ENCODE measurements at places on chromosomes 16 and 17.

DNA sequence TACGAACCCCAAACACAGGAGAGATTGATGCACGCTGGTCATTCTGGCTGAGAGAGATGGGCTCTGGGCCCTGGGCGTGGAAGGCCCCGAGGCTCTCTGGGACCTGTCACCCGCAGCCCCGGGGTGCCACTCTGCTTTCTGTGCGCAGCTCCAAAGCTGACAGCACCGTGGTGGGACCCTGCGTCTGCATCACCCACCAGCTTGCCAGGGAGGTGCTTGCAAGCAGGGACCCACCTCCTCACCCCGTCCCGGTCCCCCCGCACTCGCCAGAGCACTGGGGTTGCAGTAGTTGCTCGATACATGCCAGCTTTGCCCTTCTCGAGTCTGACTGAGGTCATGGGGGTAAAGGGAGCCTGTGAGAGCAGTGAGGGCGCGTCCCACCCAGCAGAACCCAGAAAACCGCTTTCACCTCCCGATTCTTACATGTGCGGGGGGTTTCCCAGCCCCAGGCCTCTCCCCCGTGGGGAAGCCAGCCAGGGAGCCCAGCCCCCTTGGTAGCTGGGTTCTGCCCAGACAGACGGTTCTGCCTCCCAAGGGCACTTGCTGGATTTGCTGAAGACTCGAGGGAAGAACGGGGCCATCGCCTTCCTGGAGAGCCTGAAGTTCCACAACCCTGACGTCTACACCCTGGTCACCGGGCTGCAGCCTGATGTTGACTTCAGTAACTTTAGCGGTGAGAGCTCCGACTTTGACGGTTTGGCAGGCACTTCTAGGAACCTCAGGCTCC lies 12.5 kb downstream of the CARD14 start:
- DNase-seq: no peak

- peak; percentile 33 for DNase-seq
Observed at GRCh38 chr16:60636117-60636516, 1400.1 kb downstream of the CDH8 start.

DNA sequence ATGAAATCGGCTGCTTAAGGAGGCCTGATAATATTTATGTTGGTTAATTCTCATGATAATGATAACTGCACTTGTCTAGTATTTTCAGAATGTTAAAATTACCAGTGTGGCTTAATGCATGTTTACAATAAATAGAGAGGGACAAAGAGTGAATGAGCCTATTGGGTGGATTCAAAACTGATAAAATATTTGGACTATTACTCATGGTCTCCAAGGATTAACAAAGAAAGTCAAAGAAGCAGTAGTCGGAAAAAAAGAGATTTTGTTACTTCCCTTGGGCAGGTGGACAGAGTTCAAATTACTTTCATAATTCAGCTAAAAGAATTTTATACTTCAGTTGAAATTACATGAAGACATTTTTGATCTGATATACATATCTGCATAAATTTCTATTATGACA lies 258.2 kb upstream of the PMFBP1 start:
- DNase-seq: no peak

DNA sequence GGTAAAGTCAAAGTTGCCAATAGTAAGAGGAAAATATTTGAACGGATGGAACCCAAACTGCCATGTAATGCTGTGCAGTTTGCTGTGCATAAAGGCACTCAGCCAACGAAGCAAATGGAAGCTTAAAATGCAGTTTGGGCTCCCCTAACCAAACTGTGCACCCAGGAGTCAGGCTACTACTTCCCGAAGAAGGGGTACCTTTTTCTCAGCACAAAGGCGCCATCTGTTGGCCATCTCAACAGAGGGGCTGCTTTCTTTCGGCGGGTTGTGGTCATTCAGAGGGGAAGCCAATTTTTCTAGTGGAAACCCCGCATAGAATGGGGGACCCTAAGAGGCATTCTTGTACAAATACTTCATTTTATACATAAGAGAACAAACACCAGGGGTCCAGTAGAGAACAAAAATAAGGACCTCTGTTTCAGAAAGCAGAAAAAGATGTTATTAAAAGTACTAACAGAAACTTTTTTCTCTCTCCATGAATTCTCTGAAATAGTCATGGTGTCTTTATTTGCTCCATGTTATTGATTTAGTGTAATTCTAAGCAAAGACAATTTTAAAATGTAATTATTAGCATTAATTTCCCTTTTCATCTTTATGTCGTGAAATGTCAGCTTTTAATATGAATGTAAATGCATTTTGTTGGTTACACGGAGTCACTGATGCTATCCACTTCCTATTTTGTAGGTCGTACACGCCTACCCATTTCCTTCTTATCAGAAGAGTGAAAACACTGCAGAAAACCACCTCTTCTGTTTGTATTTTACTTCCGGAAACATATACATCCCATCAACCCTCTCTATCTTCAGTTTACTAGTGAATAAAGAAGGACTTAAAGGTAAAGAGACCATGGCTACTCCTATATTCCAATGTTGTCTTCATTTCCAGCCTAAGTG lies 453.3 kb downstream of the KCNJ2 start:
- no peak for DNase-seq

DNA sequence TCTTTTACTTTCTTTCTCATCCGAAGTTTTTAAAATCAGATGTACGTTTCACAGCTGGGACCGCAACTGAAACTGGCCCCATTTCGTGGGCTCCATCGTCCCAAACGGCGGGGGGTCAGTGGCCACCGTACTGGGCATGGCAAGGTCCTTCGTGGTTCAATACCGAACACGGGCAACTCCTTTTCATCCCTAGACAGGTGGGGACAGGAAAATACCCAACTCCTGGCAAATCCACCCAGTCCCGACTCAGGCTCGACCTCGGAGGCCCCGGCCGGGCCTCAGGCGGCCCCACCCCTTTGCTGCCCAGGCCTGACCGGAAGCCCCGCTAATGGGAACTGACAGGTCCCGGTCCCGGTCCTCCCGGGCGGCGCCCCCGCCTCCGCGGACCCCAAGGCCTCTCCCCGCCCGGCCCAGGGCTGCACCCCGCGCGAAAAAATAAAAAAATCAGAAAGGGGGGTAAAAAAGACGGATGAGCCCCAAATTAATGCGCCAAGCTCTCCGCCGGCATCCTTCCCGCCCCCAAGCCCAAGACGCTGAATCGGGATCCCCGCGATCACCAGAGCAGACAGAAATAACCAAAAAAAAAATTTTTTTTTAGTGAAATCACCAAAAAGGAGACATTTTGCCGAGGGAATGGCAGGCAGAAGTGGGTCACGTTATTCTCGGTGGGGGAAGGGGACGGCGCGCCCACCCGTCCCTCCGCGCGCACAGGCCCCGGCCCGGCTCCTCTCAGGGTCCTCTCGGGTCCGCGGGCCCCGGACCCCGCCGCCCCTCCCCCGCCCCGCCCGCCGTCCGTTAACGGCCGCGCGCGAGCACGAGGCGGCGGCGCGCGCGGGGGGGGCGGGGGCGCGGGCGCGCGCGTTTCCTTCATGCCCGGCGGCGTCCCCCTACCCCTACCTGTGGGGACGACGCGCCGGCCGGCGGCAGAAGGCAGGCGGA lies 562 bp downstream of the ZC3H7A start:
- no peak for DNase-seq

GRCh38 chr17:76131692-76132573 lies 9.1 kb downstream of the FOXJ1 start:
- DNase-seq: no peak

- no peak for DNase-seq
Observed at GRCh38 chr16:79725051-79725450, 124.5 kb upstream of the MAF start.

DNA sequence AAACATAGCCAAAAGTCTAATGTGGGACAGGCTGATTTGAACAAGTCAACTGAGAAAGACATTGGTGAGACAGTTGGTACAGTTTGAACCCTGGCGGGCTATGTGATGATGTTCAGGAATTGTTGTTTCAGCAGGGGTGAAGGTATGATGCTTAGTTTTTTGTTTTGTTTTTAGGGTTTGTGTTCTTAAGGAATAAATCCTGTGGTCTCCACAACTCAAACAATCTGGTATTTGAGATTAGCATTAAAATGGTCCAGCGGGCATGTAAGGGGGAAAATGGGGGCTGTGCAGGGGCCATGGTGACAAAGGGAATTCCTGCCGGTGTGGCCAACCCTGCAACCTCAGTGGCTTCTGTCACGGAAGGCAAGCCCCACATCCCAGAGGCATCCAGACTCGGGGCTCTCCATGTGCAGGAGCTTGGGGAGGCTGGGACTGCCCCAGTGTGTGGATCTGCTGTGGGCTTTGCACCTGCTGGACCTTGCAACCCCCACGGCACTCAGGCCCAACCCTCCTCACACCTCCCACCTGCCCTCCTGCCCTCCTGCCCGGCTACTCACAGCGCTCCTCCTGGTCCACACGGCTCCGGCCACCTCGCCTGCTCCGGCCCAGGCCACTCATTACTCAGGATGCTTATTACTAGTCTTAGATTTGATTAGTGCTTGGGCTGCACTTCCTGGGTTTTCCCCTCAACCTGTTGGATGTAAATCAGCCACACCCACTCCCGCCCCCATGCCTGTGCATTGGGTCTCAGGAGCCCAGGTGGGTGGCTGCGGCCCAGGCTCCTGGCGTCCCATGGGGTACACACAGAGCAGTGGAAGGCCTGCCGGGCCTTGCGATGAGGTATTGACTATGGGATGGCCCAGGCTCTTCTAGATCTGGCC lies at the start of gene TNFRSF13B:
TNFRSF13B (minus strand) TSS at position 661 of the 881 bp plus-strand sequence; CDS start at position 618, 43 bp downstream.
- no peak for DNase-seq

Measured in iPS DF 19.7 (cell line).